ENCODE measurements at places on chromosomes 16 and 17. TPM values are rescaled to one million over a fixed set of nuclear protein-coding genes. Genes with fewer than 3 reads are reported as not detected.
A peak's percentile ranks its signal among the peaks of the same experiment; 100 is the strongest.

DNA sequence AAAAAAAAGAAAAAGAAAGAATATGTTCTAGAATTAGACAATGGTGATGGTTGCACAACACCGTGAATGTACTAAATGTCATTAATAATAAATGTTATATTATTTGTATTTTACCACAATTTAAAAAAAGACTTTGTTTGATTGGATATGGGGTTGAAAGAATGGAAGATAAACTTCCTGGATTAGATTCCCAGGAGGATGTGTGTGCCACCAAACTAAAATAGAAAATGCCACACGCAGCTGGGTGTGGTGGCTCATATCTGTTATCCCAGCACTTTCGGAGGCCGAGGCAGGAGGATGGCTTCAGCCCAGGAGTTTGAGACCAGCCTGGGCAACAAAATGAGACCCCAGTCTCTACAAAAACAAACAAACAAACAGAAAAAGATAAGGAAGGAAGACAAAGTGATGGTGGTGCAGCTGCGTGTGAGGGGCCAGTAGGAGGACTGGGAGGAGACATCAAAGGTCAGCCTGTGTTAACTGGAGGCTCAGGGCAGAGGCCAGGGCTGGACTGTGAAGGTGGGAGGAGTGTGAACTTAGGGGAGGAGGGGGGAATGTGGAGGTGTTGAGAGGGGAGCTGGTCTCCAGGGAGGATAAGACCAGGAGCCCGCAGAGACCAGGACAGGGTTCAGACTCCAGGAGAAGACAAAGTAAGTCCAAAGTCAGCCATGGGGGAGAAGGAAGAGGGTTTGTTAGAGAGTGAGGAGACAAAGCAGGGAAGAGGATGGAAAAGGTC lies 4.1 kb downstream of the PECAM1 start:
- H3K4me1 ChIP-seq = peaks cover 61% of the 10 kb centered on the region
- DNase-seq = no peak
- peaks cover 7% of the 10 kb centered on the region for H3K36me3 ChIP-seq
- H3K27me3 ChIP-seq = no peaks in the 10 kb centered on the region

- no peaks in the 10 kb centered on the region for H3K36me3 ChIP-seq
- H3K4me1 ChIP-seq = no peaks in the 10 kb centered on the region
Measured at GRCh38 chr16:17359788-17360390, 110.9 kb downstream of the XYLT1 start.

GRCh38 chr17:80072410-80072809 lies 29.0 kb upstream of the GAA start:
- no peak for DNase-seq
- H3K4me3 ChIP-seq = no peak overlapping the region
- H3K36me3 ChIP-seq = no peaks in the 10 kb centered on the region
- H3K27me3 ChIP-seq = no peaks in the 10 kb centered on the region
- no peak overlapping the region for H3K27ac ChIP-seq
- H3K4me1 ChIP-seq = no peaks in the 10 kb centered on the region

GRCh38 chr17:6572972-6573370 lies 16.6 kb upstream of the PITPNM3 start:
- no peak for DNase-seq
- H3K4me3 ChIP-seq = no peak overlapping the region
- peaks cover 7% of the 10 kb centered on the region for H3K36me3 ChIP-seq
- H3K4me1 ChIP-seq = peaks cover 32% of the 10 kb centered on the region
- H3K27ac ChIP-seq = no peak overlapping the region

- no peak overlapping the region for H3K4me3 ChIP-seq
- DNase-seq = no peak
- H3K27me3 ChIP-seq = no peaks in the 10 kb centered on the region
Measured at GRCh38 chr16:48276102-48276501, 28.8 kb upstream of the ABCC11 start.

GRCh38 chr17:43398724-43399595 lies at the start of gene ARL4D:
ARL4D (plus strand) TSS chr17:43398993; CDS start chr17:43399733, 740 bp downstream.
- no peaks in the 10 kb centered on the region for H3K27me3 ChIP-seq
- peak within 1 kb of the TSS; percentile 92 for H3K4me3 ChIP-seq
- peak; percentile 84 for DNase-seq
- H3K27ac ChIP-seq = peak within 1 kb of the TSS; percentile 81

DNA sequence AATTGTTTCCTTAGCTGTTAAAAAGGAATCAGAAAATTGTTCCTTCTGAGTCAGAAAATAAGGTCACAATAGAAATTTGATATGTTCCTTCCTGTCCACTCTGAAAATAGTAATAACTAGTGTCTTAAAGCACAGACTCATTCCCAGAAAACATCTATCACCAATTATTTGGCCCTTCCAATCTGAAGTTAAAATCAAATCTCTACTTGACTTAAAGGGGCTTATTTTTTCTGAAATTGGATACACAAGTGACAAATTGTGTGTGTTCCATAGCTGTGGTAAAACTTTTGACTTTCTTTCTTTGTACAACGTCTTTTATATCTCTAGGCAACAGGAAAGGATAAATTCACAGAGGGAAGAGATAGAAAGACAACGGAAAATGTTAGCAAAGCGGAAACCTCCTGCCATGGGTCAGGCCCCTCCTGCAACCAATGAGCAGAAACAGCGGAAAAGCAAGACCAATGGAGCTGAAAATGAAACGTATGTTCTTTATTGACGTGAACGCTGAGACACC lies 54.5 kb upstream of the MRC2 start:
- H3K4me3 ChIP-seq = no peak overlapping the region
- no peaks in the 10 kb centered on the region for H3K27me3 ChIP-seq
- peaks cover 5% of the 10 kb centered on the region for H3K4me1 ChIP-seq
- DNase-seq = no peak
- peaks cover 91% of the 10 kb centered on the region for H3K36me3 ChIP-seq
- H3K27ac ChIP-seq = no peak overlapping the region

Gene IL17C
- total RNA-seq = not detected

Gene CDRT15L2
- total RNA-seq = not detected

Gene SRCIN1
- total RNA-seq = 8.6 TPM

Gene TBC1D3L
- 11.3 TPM for total RNA-seq

Measured in MCF 10A (cell line).